ENCODE measurements at places on chromosomes 1 and 21.
A peak's percentile ranks its signal among the peaks of the same experiment; 100 is the strongest.

GRCh38 chr1:94463765-94464330 lies 45.7 kb downstream of the ABCD3 start:
- no peak for DNase-seq

DNA sequence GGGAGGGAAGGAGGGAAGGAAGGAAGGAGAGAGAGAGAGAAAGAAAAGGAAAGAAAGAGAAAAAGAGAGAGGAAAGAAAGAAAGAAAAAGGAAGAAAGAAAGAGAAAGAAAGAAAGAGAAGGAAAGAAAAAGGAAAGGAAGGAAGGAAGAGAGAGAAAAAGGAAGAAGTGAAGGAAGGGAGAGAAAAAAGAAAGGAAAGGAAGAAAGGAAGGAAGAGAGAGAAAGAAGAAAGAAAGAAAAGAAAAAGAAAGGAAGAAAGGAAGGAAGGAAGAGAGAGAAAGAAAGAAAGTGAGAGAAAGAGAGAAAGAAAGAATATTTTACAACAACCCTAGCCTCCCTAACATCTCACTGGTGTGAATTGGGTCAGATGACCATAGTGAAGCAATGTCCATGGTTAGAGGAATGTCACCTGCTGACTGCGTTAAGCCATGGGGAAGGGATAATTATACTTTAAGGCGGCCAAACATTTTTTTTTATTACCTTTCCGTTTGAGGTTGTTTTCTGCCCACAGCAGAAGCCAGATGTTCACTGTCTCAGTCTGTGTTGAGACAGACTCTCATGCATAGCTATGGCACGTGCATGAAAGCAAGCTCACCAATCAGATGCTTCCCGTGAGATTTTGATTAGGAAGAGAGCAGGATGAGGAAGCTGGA lies 76.4 kb downstream of the SNRPE start:
- DNase-seq: no peak

DNA sequence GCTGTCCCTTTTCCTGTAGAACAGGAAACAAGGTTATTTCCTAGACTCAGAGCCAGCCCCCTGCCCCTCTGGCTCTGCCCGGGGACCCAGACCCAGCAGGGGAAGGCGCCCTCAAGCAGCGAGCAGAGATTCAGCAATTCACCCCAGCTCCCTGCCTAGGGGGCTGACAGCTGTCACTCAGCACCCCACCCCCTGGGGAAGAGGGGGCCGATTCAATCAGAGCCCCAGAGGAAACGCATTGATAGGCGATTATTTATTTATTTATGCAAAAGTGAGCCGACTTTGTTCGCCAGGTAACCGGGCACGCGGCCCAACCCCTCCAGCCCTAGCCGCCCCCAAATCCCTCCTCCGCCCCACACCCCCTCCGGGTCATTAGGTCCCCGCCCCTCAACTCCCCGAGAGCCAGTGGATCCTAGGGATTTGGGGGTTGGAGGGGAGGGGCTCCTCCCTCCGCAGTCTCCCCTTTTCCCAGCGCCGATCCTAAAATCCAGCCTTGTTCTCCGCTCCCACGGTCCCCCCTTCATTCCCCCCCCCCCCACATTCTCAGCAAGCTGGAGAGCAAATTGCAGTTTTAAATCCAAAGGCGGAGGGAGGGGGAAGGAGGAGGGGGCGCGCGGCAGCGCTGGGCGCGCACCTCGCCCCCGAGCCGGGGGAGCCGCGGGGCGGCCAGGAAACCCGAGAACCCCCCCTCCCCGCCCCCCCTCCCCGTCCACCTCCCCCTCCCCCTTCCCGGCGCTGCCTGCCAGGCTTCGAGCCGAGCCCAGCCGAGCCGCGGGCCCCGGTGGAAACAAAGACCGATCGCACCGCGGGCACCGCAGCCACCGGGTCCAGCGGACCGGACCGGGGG lies 1.3 kb downstream of the AHDC1 start:
- DNase-seq: no peak

- DNase-seq: peak; percentile 43
Observed at GRCh38 chr1:158998781-158999161, 10.9 kb upstream of the IFI16 start.

- DNase-seq: no peak
Observed at GRCh38 chr1:241902391-241903065, 54.5 kb downstream of the EXO1 start.

GRCh38 chr1:62407398-62408009 lies 29.3 kb upstream of the USP1 start:
- DNase-seq: peak; percentile 15

GRCh38 chr1:84876353-84876752 lies 16.7 kb downstream of the LPAR3 start:
- DNase-seq: no peak

GRCh38 chr1:165697491-165697880 lies 876 bp downstream of the ALDH9A1 start:
- DNase-seq: no peak

- no peak for DNase-seq
Observed at GRCh38 chr1:82920418-82921248, 1078.3 kb downstream of the TTLL7 start.

DNA sequence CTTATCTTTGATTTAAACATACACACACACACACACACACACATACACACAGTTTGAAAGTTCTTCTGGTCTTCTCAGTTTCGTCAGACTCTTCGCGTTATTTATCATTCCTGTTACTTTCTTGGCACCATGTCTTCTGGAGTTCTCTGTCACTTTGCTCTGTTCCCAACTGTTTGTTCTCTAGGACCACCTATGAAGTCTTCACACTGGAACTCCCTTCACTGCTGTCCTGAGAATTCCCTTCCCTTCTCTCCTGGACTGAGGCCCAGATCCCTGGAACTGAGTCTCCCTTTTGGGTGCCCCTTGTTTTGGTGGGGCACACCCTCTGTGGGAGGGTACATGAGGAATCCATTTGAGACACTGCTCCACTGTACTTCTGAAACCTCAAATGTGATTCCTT lies 30.5 kb downstream of the ALG14 start:
- no peak for DNase-seq

GRCh38 chr1:4016351-4017130 lies 116.5 kb upstream of the C1orf174 start:
- no peak for DNase-seq

GRCh38 chr1:204885790-204886189 lies 15.1 kb downstream of the NFASC start:
- no peak for DNase-seq

DNA sequence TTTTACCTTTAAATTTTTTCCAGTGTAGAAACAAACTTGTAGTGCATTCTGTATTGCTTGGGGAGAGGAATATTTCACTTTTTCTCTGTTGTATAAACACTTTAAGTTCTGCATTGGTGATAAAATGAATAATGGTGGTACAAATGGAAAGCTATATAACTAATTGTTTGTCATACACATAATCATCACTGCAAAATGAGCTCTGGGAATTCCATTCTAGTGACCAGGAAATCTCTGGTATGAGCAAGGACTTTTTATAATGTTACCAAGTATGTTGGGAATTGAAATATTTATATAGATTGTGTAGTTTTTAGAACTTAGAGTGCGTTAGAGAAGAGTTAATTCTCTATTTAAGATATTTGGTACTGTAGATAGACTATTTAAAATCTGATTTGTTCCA lies 5.0 kb upstream of the FMN2 start:
- DNase-seq: no peak

GRCh38 chr1:15412175-15412800 lies 2.6 kb downstream of the EFHD2 start:
- DNase-seq: no peak

- DNase-seq: no peak
Observed at GRCh38 chr1:20198918-20199317, 12.6 kb upstream of the PLA2G2C start.
